Right renal cortex interstitium (tissue), 3 donors: ENCODE measurements at places on chromosomes 11 and 22. TPM values are rescaled to one million over a fixed set of nuclear protein-coding genes. Genes with fewer than 3 reads are reported as not detected.
A peak's percentile ranks its signal among the peaks of the same experiment; 100 is the strongest.

DNA sequence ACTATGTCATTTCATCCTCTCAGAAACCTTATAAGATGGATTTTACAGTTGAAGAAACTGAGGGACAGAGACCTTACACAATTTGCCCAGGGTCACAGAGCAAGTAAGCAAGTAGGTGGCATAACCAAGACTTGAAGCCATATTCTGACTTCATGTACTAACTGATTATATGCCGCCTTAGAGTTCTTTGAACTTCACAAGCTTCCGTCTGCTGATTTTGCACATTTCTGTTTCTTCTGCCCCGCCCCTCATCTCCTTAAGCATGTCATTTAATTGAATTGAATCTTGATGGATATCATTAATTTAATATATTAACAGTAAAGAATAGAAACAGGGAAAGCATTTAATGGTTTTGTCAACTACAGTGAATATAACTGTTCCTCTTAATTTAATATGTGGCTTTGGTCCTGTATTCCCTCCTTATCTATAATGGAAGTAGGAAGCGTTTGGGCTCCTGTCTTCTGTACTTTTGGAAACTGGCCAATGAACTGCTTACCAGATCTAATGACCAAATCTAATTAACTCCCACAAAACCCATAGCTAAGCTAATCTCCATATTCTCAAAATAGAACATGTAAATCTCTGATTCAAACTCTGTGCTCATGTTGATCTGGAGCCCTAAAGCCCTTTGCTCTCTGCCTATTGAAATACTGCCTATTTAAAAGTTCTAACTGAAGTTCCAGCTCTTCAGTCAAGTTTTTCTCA lies 30.4 kb downstream of the SIK2 start:
- DNase-seq, result no peak

GRCh38 chr22:44595841-44596341 lies 97.9 kb upstream of the RTL6 start:
- DNase-seq, result peak; percentile 72

DNA sequence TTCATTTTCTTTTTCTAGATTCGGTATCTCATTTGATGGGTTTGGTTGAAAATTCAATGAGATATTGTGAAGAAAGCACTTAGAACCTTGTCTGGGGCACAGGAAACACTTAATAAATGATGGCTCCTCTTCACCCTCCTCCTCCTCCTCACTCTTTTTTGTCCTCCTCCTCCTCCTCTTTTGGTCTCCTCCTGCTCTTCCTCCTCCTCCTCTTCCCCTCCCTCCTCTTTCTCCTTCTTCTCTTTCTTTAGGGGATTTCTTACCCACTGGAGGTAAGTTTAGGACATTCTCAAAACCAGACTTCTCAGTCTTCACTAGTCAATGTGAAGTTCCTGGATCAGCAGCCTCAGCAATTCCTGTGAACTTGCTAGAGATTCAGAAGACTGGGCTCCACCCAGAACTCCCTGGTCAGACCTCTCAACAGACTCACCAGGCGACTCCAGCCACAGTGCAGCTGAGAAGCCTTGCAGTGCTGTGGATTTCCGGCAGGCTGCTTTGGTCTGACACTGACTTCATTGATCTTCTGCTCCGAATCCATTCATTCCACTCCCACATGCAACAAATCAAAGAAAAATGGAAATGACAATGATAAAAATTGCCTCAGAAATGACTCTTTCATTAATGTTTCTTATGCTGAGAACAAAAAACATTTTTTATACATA lies 368.6 kb upstream of the B3GAT1 start:
- no peak for DNase-seq

- DNase-seq, result no peak
Measured at GRCh38 chr22:31170971-31171370, 11.0 kb downstream of the RNF185 start.

- DNase-seq, result no peak
Measured at GRCh38 chr22:44057401-44057987, 33.4 kb downstream of the PARVB start.

DNA sequence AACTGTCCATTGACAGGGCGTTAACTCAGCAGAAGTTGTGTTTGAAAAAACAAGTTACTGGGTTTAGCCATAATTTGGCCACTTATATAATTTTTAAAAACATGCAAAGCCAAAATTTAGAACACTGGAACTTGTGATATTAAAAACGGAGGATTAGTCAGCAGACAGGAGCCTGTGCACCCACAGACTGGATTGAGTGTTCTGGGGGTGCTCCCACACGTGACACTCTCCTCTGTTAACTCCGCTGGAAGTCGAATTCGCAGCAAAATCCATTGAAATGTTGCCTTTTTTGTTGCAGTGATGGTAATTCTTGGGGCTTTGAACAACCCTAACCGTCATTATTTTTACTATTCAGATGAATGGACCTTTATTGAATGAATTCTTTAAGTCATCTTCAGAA lies 269.8 kb downstream of the DDX10 start:
- DNase-seq, result no peak

DNA sequence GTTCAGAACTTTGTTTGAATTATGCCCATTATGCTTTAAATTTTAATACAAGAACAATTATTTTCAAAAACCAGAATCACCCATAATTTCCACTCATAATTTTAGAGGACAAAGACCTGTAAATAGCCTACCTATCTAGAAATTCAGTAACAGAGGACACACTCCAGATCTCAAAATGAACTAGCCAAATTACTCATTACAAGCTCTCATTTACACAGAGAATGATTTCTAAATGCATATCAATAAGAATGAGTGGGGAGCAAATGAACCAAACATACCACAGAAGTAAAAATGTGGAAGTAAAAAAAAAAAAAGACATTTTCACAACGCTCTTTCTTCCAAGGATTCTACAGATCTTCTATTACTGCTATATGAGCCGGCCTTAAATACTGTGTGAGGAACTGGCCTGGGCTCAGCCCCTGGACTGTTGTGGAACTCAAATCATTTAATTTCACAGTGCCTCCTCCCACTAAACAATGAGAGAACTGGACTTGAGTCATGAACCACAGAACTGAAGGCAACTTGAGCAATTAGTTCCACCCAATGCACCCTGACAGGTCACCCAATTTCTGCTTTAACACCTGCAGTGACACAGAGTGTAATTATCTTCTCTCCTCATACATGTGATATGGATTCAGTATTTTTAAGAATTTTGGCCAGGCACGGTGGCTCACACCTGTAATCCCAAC lies 8.0 kb downstream of the MRTFA start:
- DNase-seq, result no peak

- no peak for DNase-seq
Measured at GRCh38 chr22:17828502-17829080, 54.3 kb upstream of the BID start.

DNA sequence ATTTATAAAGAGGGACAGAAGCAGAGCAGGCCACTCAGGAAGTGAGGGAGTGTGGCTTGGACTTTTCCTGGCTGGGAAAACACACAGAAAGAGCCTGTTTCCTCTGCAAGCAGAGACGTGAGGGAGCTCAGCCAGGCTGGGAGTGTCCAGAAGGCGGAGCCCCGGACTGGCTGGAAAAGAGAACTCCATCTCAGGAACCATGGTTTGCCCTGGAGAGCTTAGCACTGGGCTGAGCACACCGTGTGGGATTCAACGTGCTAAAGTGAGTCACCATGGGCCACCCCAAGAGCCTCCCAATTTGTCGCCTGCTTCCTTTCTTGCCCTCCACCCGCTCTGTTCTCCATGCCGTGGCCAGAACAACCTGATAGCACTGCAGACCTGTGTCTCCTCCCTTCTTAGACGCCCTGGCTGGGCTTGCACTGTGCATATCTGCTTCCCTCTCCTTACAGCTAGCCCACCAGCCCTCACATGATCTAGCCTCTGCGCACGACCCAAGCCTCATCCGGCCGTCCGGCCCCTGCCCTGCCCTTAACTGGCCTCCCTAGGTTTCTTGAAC lies 51.8 kb downstream of the GALNT18 start:
- no peak for DNase-seq

DNA sequence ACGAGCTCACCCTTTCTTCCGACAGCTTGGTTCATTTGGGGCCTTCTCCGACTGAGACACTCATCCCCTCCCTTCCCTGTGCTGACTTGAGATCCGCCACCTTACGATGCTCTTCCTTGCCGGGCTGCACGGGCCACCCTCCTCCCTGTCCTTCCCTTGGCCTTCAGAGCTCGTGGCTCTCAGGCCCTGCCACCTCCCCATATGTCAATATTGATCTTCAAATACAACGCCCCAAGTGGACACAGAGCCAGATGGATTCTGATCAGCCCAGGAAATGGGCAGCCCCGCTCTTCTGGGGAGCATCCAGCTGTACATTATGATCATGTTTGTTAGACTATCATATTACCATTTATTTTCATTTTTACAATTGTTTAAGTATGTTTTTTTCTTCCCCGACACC lies 812.8 kb downstream of the TBC1D22A start:
- no peak for DNase-seq

DNA sequence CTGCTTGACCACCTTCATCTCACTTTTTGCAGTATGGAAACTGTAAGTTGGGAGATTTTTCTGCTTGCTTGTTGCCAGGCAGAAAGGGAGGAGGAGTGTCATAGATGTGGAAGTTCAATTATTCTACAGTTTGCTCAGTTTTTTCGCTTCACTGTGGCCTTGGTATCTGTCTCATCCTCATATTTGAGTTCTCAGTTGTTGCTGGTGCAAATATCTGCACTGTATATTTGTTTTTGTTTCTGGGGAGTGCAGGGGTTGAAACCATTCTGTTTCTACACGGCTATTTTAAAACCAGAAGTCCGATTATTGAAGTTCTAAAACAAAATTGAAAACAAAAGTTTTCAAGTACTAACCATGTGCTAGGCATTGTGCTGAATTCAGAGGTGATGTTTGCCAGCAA lies 153.4 kb downstream of the JRKL start:
- no peak for DNase-seq

DNA sequence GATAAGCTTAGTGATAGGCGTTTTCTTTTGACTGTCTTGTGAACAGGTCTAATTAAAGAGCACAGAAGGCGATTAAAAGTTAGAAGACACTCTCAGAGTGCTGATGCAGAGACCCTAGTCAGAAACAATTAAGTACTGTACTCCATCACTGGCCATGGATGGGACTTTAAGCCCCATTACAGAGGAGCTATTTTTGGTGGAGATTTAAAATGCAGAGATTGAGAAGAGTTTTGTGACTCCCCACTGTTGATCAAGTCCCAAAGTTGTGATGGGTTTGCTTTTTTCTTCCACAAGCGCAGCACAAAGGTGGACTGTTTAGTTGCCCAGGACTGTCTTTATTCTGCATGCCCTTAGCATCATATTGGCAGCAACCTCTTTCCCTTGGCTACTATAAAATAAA lies 978 bp downstream of the LUZP2 start:
- no peak for DNase-seq

DNA sequence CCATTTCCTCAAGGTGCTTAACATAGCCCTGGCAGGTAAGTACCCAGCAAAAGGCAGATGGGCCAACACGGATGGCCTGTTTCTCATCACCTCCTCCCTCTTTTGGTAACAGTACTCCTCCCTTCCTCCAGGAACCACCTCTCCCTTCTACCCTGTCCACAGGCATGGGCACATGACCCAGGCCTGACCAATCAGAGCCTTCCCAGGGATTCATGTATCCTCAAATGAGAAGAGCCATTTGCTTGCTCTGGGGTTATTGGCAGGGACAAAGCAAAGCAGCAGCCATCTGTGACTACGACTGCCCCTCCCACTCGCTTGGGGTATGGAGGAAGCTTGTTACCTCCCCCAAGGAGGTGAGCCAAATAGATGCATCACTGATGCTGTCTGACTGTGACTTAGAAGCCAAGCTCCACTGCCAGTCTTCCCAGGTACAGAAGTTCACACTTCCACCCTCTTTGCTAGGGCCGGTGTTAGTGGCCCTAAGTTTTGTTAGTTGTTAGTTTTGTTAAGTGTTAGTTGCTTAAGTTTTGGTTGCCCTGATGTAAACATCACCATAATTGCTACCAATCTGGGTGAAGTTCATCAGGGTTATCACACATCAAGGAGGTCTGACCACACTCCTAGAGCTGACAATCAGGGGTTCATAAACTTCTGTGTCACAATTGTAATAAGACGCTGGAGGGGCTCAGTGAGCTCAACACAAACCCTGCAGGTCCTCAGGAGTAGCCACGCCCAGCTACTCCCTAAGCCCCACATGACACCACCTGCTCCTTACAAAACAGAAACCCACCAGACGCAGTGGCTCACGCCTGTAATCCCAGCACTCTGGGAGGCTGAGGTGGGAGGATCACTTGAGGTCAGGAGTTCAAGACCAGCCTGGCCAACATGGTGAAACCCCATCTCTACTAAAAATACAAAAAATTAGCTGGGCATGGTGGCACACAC lies 57.3 kb downstream of the ARFGAP3 start:
- DNase-seq, result no peak

- DNase-seq, result no peak
Measured at GRCh38 chr11:89267660-89268302, 90.1 kb downstream of the TYR start.

DNA sequence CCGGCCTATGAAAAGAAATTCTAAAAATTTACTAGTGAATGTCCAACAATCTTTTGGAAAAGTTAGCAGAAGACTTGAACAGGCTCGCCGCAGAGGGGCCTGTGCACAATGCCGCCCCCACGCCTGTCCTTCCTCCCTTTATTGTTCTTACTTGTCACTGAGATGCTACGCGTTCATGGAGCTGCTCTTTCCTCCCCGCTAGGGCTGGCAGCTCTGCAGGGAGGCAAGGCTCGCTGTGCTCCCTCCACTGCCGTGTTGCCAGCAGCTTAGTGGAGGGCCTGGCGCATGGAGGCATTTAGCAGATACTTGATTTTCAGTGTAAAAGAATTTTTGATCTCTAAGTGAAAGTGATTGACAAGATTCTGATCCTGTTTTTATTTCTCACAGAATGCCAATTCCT lies 14.7 kb downstream of the PHRF1 start:
- no peak for DNase-seq

DNA sequence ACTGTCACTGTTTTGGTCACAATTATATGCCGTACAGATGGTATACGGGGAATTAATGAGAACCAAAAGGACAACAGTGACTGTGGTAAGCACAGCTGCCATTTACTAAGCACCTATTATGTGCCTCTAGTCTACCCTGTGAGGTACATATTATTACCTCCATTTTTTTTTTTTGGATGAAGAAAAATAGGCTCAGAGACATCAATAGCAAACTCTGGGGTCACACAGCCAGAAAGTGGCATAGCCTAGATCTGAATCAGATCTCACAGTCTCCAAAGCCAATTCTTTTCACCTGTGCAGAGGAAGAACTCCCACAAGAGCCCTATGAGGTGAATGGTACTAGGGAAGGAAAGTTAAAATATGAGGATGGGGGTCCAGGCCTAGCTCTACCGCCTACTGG lies 68.9 kb downstream of the USP35 start:
- no peak for DNase-seq

GRCh38 chr11:11076879-11077278 lies 219.0 kb upstream of the ZBED5 start:
- DNase-seq, result no peak

DNA sequence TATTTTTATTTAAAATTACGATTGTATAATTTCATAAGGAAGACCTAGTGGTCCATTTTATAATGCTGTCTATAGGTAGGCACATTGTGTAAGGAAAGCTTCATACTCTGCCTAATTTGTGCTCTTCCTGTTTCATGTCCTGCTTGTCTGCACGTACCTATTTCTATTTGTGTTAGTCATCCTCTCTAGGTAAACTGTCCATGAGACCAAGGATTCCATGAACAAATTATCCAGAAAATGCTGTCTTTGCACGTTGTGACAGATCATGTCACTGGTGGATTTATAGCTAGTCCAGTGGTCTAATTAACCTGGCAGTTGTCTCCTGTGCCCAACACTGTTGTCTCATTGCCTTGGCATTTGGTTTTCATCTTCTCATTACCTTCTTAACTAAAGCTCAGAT lies 44.7 kb downstream of the DNAJC24 start:
- DNase-seq, result no peak

Gene NXPE1
- polyA plus RNA-seq, result not detected

Gene FREY1
- polyA plus RNA-seq, result 0.32 TPM

Gene CYP2D6
- 2.1 TPM for polyA plus RNA-seq

Gene PGA5
- polyA plus RNA-seq, result not detected

Gene MRPL17
- polyA plus RNA-seq, result 81.6 TPM

Gene TMEM151A
- polyA plus RNA-seq, result not detected
